ENCODE measurements at places on chromosomes 7 and 10.

DNA sequence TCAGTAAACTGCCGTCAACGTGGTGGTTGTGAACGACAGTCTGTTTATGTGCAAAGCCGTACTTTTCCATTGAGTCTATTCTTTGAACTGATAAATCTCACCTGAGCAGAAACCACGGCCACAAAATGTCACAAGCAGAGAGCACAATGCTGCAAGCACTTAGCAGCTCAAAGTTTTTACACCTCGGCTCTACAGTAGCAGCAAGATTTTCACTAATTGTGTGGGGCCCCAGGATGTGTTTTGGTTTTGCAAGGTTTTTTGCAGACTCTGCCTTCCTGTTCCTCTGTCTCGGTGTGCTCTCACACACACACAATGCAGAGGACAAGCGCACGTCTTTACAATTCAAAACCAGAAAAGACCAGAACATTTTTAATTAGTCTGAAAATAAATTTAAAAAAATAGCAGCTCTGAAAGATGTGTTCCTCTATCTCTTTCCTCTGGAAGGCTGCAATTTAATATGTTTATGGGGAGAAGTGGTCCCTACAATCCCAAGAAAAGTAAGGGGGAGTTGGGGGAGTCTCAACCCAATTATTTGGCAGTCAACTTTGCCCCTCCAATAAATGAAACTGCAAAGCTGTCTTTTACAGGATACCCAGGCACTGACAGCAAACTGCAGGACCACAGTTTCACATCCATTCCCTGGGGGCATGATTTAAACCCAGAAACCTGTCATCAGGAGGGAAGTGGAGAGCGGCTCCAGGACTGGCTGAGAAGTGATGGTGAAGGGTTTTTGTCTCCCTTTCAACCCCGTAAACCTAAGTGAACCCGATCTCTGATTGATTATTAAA, 73.8 kb upstream of the SFMBT2 start:
- DNase-seq, result no peak

GRCh38 chr7:157526913-157527634, 190.3 kb downstream of the DNAJB6 start:
- no peak for DNase-seq

DNA sequence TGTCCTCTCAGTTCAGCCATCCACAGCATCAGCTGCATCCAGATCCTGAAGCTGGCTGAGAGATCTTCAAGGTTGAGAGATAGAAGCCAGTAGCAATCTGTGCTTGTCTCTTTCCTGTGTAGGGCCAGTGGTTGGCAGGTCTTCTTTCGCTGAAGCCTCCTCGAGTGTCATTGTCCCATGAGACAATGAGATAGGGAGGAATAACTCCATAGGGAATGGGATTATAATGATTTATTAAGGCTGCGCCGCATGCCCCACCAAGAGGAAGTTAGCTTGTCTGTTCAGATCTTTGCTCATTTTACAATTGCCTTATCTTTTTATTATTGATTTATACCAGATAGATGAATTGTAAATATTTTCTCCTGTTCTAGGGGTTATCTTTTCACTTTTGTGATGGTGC, 61.5 kb downstream of the MCMBP start:
- DNase-seq, result no peak

DNA sequence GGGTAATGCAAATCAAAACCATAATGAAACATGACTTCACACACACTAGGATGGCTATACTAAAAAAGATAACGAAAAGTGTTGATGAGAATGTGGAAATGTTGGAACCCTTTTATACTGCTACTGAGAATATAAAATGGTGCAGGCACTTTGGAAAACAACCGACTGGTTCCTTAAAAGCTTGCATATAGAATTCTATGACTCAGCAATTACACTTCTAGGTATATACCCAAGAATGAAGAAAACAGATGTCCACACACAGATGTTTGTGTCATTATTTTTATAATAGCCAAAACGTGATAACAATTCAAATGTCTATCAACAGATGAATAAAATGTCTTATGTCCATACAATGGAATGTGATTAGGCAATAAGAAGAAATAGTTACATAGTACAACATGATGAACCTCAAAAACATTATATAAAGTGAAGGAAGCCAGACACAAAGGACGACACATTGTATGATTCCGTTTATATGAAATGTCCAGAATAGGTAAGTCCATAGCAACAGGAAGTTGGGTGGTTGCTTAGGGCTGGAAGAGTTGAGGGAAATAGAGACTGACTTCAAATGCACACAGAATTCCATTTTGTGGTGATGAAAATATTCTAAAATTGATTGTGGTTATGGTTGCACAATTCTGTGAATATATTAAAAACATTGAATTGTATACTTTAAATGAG, 148.3 kb upstream of the PHYHIPL start:
- no peak for DNase-seq

GRCh38 chr10:15267496-15267895, 99.0 kb upstream of the NMT2 start:
- DNase-seq, result no peak

- no peak for DNase-seq
Observed at GRCh38 chr10:133211959-133212852, 17.8 kb upstream of the UTF1 start.

GRCh38 chr7:43625980-43626379, 43.1 kb downstream of the STK17A start:
- no peak for DNase-seq

Data from ovary (tissue), 10 donors.